NCI-H2029 (cell line): ENCODE measurements at places on chromosomes 7 and 10.

DNA sequence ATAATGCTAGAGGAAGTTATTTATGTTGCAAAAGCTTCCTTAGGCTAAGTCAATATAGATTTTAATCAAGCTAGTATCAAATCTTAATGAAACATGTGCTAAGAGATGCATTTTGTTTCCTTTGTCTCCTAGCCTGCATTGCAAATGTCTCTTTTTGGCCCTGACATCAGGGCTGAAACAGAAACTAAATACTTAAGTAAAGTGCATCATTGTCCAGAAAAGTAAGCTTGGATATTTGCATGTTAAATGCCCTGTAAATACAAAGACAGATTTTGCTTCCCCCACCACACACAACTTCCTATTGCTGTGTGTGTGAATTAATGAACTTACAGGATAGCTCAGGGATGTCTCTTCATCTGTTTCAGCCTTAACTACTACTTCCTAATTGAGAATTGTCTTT, 10.0 kb upstream of the STAMBPL1 start:
- DNase-seq, result no peak

GRCh38 chr10:42956045-42956444, 120.8 kb upstream of the RET start:
- no peak for DNase-seq

DNA sequence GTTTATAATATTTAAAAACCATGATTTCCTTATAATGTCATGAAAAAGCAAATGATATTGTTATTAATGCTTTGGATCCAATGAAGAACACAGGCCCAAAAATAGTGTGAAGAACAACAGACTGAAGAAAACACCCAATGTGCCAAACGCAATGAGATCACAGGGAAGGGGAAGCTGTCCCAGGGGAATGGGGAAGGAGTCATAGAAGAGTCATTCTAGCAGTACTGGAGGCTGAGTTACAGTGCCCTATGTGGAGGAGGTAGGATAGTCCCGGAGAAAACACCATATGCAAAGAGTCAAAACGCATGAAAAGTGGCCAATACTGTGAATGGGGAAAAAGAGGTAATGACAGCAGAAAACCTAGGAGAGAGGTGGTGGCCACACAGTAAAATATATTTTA, 50.9 kb downstream of the TPK1 start:
- DNase-seq, result no peak

DNA sequence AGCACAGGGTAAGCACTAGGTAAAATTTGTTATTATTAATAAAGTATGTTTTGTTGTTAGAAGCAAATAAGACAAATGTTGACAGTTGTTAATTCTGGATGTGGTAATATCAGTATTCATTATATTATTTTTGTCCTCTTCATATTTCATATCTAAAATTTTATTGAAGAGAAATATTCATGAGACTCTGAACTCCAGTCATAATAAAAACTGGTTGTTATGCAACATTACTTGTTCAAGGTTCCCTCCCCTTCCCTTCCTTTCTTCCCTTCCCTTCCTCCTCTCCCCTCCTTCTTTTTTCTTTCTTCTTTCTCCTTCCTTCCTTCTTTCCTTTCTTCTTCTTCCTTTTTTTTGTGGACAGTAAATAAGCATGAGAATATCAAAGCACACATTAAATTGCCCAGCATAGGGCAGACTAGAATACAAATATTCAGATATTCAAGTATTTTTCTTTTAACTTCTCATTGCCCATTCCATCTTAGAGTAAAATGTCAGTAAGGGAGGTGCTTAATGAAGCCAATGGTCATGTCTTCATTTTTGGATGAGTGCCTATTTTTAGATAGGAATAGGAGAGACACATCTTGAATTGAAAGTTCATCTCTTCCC, 245.0 kb downstream of the INHBA start:
- DNase-seq, result no peak

GRCh38 chr10:110076559-110077318, 69.0 kb downstream of the ADD3 start:
- DNase-seq, result no peak

GRCh38 chr7:150357270-150357669, 11.4 kb upstream of the REPIN1 start:
- DNase-seq, result peak; percentile 48

GRCh38 chr7:19677180-19677579, 31.7 kb downstream of the POLR1F start:
- no peak for DNase-seq

DNA sequence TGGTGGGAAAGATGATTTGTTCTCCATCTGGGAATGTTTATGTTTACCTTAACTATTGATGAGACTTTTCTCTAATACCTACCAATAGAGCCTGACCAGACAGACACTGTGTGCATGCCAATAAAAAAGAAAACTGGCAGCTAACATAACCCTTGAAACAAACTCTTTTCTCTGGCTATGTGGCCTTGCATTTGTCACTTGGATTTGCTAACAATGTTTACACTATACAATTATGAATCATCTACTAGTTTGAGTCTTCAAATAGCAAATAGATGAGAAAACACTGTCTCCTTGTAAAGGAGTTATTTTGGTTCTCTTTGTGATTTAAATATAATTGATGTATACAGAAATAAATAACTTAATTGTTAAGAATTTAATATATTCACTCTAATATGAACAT, 273.1 kb downstream of the SEMA3D start:
- DNase-seq, result no peak

- no peak for DNase-seq
Observed at GRCh38 chr10:128985036-128985435, 482.0 kb upstream of the MGMT start.

DNA sequence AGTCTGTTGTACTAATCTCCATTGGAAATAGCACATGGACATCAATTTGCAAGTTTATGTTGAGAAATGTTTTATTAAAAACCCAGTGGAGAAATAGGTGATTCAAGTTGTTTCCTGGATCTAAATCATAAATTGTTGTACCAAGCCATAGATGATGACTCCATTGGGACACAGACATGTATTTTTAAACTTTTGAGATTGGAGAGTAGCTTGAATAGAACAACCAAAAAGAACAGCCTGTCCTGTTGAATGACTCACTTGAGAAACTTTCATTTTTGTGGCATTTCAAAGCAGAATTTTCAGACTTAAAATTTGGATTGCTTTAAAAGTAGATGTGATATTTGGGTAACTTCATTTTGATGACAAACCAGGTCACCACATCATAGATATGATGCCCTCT, 197.5 kb downstream of the GPAM start:
- DNase-seq, result no peak

DNA sequence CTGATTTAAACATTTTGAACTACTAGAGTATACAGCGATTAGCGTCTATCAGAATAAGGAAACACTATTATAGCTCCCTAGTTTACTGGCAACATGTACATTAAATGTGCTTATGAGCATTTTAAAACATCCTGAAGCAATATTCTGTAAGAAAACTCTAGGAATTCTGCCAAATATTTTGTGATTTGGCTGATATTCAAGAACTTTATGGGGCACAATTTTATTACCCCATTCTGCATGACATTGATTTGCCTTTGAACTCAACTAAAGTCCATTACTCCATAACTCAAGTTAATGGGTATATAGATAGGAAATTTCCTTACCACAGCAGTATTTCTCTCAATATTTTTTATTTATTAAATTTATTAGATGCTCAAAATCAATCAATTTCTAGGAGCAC, 369.9 kb upstream of the KCND2 start:
- no peak for DNase-seq

DNA sequence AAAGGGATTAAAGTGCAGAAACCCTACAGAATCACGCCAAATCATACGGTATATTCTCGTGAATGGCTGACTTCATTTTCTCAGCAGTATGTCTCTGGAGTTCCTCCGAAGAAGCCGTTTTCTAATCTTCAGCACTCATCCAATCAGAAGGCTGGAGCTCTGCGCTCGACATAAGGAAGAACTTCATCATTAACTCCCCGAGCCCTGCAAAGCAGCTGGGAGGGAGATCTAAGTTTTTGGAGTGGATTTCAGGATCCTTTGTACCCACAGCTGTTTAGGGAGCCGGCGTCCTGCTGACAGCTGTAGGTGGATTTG, 40.7 kb upstream of the SDK1 start:
- no peak for DNase-seq

DNA sequence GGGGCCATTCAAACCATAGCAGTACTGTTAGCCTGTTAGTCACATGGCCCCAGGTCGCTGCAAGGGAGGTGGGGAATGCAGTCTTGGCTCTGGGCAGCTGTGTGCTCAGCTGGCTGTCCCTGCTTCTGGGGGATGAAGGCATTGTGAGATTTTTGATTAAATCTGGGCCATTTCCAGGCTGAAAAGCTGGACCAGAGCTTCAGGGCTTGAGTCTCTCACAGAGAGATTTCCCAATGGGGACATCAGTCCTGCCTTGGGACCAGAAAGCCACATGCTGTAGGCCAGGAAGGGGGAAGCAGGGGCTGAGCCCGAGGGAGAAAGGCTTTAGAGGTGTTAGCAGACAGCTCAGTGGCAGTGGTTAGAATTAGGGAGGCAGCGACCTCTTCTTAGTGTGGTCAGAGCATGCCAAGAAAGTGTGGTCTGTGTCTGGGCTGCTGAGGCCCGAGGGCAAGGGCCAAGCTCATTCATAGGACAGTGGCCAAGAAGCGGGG, 33.6 kb downstream of the PALD1 start:
- DNase-seq, result no peak

GRCh38 chr10:46094931-46095750, 49.1 kb upstream of the MSMB start:
- DNase-seq, result no peak

- no peak for DNase-seq
Observed at GRCh38 chr10:75404815-75405597, 3.4 kb upstream of the ZNF503 start.

- no peak for DNase-seq
Observed at GRCh38 chr7:11243739-11244138, 270.1 kb downstream of the PHF14 start.

DNA sequence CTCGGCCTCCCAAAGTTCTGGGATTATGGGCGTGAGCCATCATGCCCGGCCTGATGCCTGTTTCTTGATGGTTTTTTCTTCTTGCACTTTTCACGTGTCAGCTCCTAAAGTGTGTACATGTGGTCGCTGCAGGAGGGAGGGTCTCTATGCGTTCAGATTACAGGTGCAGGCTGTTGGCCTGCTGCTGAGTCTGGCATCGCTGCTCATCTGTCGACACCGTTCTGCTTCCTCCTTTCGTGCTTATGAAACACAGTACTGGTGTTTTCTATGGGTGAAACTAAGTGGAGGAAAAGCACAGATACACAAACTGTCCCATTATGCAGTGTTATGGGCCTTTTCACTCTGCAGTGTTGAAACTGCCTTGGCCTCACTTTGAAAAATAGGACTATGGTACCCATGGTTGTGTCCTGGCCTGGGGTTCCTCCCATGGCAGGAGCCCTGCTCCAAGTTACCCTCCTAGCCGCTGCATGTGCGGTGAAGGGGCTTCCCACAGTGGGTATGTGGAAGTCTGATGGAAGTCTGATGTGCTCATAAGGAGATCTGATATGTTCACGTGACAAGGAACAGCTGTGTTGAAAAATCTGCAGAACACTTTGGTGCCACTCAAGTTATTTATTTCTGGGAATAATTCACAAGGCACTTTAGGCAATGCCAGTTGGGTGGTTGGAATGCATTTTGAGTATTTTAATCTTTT, 23.5 kb downstream of the OGDH start:
- DNase-seq, result no peak
